RPMI8226 (cell line): ENCODE measurements at places on chromosomes 3 and 15.

DNA sequence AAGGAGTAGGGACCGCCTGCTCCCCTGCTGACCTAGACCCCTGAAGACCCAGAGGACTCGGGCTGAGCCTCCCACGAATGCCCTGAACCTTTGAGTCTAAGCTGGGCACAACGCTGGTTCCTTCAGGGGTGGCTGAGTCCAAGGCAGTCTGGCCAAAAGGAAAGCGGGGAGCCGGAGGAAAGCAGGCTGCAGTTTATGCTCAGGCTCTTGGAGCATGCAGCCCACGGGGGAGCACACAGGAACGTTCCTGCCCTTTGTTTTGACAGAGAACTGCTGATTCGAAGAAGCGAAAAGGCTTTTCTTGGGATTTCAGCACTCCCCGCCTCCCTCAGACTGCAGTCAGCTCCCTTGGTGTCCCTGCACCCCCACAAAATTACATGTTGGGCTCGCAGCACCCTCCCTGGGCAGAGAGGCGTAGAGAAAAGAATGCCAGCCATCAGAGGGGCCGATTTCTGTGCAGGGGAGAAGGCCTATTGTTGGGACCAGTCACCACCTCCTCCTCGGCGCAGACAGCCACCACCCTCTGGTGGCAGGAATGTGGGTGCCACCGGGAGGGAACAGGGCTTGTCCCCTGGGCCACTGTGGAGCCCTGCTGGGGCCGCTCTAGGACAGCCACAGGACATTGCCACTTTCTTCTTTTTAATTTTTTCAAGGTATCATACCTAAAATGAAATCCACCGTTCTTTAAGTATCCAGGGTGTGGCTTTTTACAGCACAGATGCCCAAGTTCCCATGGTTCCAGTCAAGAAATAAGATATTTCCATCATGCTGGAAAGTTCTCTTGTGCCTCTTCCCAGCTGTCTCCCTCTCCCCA is 72.2 kb downstream of the SMAD6 start:
- DNase-seq = peak; percentile 92

DNA sequence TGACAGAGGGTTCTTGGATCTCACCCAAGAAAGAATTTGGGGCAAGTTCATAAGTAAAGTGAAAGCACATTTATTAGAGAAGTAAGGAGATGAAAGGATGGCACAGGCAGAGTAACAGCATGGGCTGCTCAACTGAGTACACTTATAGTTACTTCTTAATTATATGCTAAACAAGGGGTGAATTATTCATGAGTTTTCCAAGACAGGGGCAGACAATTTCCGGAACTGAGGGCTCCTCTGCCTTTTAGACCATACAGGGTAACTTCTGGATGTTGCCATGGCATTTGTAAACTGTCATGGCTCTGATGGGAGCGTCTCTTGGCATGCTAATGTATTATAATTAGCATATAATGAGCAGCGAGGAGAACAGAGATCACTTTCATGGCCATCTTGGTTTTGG is 221.2 kb upstream of the STT3B start:
- no peak for DNase-seq

- peak; percentile 51 for DNase-seq
Measured at GRCh38 chr3:64224826-64225610, at the start of gene PRICKLE2. PRICKLE2 (minus strand) TSS chr3:64225466; CDS start chr3:64198927, 26,539 bp downstream.

GRCh38 chr3:12828751-12829150 is 12.6 kb downstream of the RPL32 start:
- no peak for DNase-seq

- DNase-seq = no peak
Measured at GRCh38 chr3:58143417-58144055, 67.2 kb downstream of the DNASE1L3 start.

DNA sequence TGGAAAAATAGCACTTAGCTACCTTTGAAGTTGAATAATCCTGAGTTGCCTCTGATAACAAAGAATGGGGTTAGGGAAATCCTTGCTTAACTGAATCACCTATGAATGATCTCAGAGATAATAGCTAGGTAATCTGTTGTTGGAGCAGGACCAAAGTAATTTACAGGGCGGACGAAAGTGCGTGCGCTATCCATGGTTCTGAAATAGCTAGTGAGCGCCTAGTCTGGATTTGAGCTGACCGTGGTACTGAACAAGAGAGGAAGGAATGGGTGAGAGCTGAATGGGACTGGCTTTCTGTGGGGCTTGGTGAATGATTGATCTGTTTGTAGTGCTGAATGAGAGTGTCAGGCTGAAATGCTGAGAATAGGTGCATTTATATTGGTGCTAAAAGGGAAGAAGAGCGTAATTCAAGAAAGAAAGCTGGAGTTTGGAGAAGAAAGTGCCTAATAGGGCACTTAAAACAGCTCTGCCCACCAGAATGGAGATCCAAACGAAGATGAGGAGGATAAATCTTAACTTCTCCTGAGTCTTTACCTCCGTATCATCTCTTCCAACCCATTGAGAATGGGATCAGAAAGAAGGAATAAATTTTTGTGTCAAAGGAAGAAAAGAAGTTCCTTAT is 10.1 kb downstream of the SCN10A start:
- DNase-seq = peak; percentile 85

DNA sequence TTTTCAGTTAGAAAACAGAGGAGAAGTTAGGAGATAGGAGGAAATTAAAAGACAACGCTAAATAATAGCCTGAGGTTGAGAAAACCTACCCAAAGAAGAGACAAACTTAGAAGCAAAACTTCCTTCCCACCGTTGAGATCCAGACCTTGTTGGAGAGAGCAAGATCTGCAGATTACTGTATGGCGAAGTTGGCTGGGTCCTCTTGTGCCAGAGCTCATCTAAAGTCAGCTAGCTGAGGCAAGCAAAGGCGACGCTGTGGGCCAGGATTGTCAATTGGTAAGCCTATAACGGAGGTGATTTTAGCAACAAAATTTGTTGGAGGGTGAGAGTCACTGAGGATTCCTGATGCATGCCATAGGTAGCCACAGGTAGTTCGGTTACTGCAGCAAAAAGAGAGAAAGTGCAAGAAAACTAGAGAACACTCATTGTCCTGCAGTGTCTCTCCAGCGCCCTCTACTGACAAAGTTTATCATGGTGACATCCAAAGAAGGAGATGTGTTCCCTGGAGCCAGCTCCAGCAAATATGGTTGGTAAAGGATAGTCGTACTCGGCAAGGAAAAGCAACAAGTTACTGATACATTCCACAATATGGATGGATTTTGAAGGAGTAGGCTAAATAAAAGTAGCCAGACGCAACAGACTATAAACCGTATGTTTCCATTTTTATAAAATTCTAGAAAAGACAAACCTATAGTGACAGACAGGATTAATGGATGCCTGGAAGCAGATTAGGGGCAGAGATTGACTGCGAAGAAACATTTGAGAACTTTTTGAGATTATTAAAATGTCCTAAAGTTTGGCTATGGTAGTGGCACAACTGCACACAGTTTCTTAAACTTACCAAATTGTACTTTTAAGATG is 9.8 kb upstream of the OR5K4 start:
- peak; percentile 74 for DNase-seq

- DNase-seq = no peak
Measured at GRCh38 chr15:71373917-71374316, 258.6 kb downstream of the THSD4 start.

DNA sequence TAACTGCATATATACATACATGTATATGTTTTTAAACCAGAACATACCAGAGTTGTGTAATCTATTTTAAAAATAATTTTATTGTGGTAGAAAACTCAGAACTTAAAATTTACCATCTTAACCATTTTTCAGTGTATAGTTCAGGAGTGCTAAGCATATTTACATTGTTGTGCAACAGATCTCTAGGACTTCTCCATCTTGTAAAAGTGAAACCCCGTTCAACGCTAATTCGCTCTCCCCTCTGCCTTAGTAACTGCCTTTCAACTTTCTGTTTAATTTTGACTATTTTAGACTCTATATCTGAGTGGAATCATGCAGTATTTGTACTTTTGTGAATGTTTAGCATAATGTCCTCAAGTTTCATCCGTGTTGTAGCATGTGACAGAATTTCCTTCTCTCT is 51.8 kb upstream of the SSR3 start:
- DNase-seq = peak; percentile 48

GRCh38 chr15:74307827-74308811 is 59.3 kb downstream of the CYP11A1 start:
- peak; percentile 73 for DNase-seq

DNA sequence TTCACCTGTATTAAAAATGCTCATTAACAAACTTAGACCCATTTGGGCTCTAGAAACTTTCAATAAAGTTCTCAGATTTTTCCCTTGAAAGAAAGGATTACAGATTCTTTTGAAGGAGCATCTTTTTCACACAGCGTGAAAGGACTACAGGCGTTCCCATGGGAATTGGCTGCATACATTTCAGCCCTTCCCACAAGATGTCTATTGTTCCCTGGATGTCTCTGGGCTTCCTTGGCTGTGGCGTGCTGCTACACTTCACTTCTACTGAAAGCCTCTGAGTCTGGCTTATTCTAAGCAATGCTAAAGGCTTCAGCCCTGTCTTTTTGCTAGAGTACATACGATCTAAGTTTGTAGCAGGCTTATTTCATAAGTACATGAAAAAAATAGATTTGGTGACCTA is 1.4 kb downstream of the VEPH1 start:
- no peak for DNase-seq

DNA sequence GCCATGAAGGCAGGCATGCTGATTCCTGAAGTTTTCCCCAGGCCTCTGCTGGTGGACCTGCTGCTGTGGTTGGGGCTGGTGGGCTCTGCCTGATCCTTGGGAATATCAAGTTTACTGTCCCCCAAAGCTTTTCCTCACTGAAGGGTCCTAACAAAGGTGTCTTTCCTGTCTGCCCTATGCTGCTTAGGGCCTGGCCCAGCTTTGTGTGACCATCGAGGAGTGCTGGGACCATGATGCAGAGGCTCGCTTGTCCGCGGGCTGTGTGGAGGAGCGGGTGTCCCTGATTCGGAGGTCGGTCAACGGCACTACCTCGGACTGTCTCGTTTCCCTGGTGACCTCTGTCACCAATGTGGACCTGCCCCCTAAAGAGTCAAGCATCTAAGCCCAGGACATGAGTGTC is 13.2 kb upstream of the EXOG start:
- no peak for DNase-seq

DNA sequence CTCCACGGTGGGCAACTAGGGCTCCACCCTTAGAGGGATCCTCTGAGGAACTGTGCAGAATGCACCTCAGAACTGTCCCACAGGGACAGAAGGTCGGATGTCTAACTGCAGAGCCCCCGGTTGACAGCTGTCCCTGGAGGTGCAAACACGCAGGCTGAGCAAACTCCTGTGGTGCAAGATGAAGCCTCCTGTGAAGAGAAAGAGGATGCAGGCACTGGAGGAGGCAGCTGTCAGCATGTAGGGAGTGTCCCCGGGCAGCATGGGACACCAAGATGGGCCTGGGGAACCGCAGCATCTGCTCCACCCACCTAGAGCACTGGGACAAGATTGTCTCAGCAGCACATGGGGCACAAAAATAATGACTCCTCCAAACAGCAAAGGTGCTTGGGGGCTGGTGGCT is 258.9 kb downstream of the ABHD5 start:
- no peak for DNase-seq

- DNase-seq = no peak
Measured at GRCh38 chr15:73344056-73344455, 24.7 kb downstream of the HCN4 start.

DNA sequence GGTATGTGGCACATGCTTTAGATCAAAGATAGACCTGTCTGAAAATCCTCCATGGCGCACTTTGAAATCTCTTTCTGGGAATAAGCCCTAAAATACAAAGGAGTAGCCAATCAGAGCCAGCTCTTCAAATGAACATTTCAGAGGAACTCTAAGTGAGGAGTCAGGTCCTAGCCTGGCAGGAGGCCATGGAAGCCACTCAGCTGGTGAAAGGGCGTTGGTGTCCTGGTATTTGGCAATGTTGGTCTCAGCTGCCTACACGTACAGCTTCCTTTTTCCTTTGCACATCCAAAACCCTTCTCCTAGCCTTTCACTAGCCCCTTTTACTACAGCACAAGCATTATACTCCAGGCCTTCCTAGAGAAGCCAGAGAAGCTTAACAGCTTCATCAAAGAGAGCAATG is 5.5 kb downstream of the WDR73 start:
- no peak for DNase-seq

DNA sequence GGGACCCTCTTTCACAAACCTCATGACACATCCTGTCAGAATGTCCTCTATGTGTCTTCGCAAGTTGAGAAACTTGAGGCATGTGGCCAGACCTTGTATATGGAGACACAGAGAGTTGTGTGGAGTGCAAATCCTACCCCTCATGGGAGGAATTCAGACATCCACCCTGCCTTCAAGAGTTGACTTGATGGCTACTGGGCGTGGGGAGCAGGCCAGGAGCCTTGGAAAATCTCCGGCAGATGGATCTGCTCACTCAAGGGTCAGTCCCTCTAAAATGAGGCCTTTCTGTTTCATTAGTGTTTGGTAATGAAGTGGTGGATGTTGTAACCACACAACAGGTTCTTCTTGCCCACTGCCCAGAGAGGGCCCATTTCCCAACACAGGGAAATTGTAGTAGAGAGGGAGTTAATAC is 79.0 kb downstream of the ASB7 start:
- DNase-seq = no peak
